BJ (cell line): ENCODE measurements at places on chromosomes 7 and 10.

GRCh38 chr7:142523821-142524460 lies 225.3 kb upstream of the PRSS1 start:
- DNase-seq, result no peak

DNA sequence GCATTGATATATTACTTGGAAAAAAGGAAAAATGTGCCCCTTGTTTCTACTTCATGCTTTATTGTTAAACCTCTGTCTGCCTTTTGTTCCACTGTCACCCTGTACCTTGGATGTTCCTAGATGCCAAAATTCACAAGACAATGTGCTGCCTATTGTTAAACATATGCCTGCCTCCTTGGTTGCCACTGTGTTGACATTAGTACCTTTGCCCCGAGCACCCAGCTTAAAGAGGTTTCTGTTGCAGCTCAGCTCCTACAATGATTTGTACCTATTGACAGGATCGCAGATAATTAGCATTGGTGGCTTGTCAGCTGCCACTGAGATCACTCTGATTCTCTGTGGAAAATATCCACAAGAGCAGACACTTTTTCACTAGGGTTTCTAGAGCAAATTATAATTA lies 188.0 kb downstream of the KCND2 start:
- DNase-seq, result no peak

DNA sequence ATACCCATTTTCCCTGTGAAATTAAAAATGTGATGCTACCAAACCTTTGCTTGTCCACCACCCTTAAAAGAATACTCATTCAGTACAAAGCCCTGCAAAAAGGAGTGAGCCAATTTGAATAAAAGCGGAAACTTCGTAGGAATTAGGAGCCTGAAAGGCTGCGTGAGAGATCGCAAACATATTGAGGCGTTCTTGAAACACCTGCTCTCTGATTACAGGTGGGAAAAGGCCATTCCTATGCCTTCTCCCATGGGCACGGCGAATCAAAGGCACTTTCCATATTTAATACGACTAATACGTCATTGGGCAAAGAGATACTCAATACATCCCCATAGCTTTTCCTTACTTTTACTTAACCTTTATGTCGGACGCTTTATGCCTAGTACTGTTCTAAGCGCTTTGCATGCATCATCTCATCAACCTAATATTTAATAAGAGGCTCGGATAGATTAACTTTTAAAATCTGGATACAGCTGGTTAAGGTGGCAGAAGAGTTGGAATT lies 30.9 kb upstream of the KMT2E start:
- no peak for DNase-seq

GRCh38 chr10:77564731-77565589 lies 72.6 kb downstream of the KCNMA1 start:
- DNase-seq, result peak; percentile 29

- peak; percentile 37 for DNase-seq
Observed at GRCh38 chr10:104492329-104492940, 138.8 kb downstream of the CFAP58 start.

GRCh38 chr10:58674251-58674650 lies 161.6 kb downstream of the BICC1 start:
- no peak for DNase-seq

DNA sequence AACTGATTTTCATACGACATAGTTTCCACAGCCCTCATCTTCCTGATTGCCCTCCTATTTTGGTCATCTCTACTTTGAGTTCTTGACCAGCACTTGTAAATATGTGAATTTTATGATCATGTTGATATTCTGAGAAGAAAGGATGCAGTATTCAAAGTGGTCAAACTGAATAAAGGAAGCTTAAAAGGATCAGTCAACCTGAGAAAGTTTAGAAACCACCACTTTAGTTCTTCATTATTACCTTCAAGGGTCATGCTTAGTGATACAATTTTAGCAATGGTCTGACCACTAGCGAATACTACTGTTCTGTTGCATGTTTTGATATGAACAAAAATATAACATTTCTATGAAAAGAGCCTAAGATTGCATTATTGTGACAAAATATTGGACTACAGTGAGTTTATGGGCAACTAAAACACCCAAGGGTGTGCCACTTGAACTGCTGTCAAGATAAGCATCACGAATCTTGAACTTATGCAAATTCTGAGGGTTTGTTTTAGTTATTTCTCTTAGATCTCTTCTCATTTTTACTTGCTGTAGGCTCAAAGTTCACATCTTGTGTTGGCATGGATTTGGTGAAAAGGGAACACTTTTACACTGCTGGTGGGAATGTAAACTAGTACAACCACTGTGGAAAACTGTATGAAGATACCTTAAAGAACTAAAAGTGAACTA lies 247.7 kb downstream of the IPMK start:
- DNase-seq, result no peak

DNA sequence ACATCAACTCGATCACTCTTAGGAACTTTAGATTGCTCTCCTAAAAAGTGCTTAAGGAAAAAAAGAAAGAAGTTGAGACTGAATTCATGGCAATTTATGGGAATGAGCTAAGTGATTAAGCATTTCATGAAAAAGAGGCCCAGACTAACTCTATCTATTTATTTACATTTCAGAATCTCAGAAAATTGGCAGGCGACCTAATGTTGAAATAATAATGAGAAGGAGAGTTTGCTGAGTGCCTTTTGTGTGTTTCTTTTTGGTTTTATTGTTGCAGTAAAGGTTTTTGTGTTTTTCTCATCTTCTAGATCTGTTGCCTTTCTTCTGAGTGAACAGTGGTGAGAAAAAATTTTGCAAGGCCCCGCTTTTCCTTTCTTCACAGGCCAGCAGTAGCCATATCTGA lies 3.8 kb downstream of the GRK5 start:
- DNase-seq, result peak; percentile 87

- no peak for DNase-seq
Observed at GRCh38 chr7:151374139-151374538, 32.5 kb downstream of the NUB1 start.

- peak; percentile 39 for DNase-seq
Observed at GRCh38 chr7:84790882-84791281, 396.0 kb downstream of the SEMA3D start.

GRCh38 chr7:68504716-68505115 lies 1093.6 kb upstream of the AUTS2 start:
- no peak for DNase-seq

GRCh38 chr7:80335511-80336231 lies 176.2 kb downstream of the GNAT3 start:
- DNase-seq, result no peak

DNA sequence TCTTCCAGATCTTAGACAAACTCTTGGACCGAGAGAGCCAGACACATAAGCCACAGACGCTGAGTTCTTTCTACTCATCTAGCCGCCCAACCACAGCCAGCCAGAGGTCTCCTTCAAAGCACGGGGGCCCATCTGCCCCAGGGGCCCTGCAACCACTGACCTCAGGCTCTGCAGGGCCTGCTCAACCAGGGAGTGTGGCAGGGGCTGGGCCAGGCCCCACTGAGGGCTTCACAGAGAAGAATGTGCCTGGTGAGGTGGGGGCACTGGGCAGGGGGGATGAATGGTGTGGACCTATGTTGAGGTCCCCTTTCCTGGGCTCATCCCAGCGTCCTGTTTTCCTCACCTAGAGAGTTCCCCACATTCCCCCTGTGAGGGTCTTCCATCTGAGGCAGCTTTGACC lies 11.4 kb downstream of the ZSWIM8 start:
- no peak for DNase-seq

- DNase-seq, result no peak
Observed at GRCh38 chr7:158028290-158028941, 559.2 kb downstream of the PTPRN2 start.

GRCh38 chr10:98041352-98042043 lies 11.1 kb upstream of the CRTAC1 start:
- DNase-seq, result no peak

- no peak for DNase-seq
Observed at GRCh38 chr10:116056445-116057293, 216.3 kb downstream of the GFRA1 start.

- no peak for DNase-seq
Observed at GRCh38 chr10:4776234-4776638, 49.8 kb upstream of the AKR1E2 start.

DNA sequence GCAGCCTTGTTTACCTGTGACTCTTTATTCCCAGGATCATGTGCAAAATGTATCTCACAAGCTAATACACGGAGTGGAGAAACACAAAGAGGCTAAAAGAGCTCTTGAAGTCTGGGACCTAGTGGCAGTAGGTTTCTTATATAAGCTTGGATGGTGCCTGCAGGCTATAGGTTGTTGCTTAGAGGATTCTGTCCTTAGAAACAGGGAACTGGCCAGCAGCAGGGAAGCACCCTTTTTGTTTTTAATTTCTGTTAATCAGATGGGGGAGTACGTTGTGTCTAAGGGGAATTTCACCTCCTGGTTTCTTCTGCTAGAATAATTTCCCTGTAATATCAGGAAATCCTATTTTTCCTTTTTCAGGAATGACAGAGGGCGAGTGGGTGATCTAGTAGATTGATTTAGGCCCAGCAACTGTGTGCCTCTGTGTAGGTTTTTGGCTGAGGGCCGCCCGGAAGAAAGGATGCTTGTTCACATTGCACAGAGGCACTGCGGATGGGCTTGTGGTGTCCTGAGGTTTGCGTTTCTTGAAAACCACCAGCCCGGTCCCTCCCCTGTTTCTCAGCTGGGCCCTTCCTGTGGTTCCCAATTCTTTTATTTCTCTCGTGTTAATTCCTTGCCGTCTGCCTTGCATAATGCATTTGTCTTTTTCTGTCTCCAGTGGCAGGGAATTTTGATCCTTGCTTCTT lies 158.0 kb downstream of the CAMK1D start:
- DNase-seq, result no peak

GRCh38 chr10:78255796-78256638 lies 222.4 kb downstream of the RPS24 start:
- DNase-seq, result peak; percentile 94

GRCh38 chr7:157612664-157613561 lies 276.1 kb downstream of the DNAJB6 start:
- no peak for DNase-seq

- DNase-seq, result no peak
Observed at GRCh38 chr10:131825960-131826650, 74.7 kb upstream of the PPP2R2D start.

DNA sequence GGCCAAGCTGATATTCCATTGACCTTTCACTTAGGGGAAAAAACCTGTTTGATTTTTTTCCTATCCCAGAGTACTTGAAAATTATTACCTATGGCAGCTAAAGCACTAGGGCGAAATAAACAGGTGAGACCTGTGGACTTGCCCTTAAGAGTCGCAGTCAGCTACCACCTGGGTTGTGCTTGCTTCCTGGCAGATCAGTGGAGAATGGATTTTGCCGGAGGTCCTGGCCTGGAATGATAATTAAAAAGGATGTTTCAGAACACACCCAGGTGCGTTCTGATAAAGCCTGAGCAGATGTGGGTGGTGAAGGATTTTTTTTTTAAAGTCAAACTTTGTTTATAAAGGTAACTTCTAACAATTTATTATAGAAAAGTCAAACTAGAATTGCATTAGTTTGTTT lies 59.1 kb downstream of the AUTS2 start:
- no peak for DNase-seq

DNA sequence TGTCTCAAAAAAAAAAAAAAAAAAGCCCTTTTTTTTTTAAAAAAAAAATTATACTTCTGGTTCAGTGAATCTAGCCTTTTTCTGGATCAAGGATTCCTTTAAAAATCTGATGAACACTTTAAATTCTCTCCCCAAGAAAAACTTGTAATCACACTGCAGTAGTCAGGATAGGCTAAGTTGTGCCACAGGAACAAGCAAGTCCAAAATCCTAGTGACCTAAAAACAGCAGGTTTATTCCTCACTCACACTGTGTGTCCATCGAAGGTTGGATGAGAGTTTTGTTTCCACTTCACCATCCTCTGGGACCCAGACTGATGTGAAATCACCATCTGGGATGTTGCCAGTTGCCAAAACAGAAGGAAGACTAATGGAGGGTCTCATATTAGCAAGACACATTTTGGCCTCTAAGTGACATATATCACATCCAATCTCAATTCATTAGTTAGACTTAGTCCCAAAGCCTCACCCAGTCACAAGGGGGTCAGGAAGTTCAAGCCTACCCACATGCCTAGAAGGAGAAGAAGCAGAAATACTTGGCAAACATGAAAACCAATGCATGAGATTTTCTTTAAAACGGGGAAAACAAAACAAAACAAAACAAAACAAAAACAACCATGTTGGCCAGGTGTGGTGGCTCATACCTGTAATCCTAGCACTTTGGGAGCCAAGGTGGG lies 32.7 kb downstream of the CYP17A1 start:
- no peak for DNase-seq

GRCh38 chr10:97025613-97026242 lies 160.0 kb downstream of the SLIT1 start:
- no peak for DNase-seq

GRCh38 chr7:133268355-133268754 lies 15.5 kb downstream of the EXOC4 start:
- DNase-seq, result no peak

DNA sequence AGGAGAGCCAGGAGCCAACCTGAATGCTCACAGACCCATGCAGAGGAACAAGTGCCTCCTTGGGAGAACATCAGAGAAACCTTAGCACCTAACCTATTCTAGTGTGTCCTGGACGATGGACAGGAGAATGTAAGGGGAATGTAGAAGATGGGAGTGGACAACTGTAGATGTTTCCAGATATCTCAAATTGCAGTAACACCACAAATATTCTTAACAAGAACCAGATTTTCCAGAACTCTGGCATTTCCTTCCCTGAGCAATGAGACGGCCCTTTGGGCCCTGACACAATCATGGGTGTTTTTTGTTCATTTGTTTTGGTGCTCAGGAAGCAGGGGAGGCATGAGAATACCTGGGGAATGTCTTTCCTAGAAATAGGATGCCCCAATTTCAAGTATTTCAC lies 196.1 kb upstream of the PRSS1 start:
- peak; percentile 46 for DNase-seq

GRCh38 chr7:143013893-143014292 lies 13.0 kb downstream of the OR9A2 start:
- DNase-seq, result peak; percentile 62

DNA sequence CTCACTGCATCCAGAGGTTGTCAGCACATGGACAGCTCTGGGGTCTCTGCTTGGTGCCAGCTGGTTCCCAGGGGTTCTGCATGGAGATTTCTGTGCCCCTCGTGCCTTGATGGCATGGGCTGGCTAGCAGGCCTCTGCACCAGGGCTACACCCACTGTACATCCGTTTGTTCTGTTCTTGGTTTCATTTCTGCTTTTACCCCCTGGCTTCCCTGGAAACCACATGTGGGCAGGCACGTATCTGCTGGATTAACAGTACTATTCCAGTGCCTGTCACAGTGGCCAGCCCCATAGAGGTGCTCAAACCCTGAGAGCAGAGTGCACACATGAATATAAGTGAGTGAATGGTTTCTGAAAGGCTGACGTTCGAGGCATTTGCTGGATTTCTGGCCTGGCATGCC lies 207.2 kb upstream of the GPR26 start:
- DNase-seq, result no peak

GRCh38 chr10:124606822-124607221 lies 137.4 kb downstream of the FAM53B start:
- DNase-seq, result no peak
